ENCODE measurements at places on chromosomes 4 and X.

GRCh38 chrX:140710710-140711109 lies 1.2 kb downstream of the LINC00632 start:
- no peak for DNase-seq

GRCh38 chrX:134236626-134237614 lies at the start of gene CCDC160:
Gene CCDC160, plus strand, starts transcription at chrX:134237182. Its CDS starts 7,619 bp downstream, at chrX:134244801.
- no peak for DNase-seq

DNA sequence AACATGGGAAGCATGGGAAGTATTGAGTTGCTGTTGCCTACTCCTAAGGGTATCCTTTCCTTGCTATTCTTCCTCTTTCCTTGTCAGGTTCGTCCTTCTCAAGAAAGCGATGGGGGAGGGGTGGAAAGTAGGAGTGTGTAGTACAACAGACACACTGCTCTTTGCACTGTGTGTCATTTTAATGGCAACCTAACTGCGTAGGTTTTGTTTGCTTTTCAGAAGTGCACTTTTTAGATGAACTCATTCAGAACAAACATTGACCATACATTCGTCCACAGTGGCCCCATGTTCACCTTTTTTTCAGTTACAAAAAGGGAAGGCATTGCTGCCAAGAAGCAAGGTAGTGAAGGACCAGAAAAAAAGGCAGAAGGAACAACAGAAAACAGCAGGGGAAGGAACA lies 10.2 kb upstream of the YIPF6 start:
- DNase-seq, result no peak

DNA sequence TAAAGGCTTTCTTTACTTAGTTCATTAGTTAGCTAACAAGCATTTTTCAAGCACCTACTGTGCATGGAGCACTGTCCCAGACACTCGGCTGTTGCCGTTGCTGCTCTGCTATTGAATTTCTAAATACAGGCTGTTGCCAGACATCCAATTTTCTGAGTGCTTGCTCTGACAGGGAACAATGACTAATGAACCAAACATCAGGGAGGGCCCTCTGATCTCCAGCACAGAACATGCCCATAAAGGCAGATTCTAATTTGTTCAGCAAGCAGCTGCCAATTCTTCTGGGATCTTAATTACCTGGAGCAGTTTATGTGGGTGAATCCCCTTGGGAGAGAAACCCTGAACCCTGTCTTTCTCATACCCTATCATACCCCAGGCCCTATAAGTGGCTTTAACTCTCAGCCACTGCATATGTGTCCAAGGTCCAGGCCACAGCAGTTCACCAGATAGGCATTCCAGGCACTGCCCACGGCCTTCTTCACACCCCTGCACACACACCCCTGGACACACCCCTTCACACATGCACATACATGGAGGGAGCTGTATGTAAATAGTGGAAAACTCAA lies 27.9 kb downstream of the TSC22D3 start:
- no peak for DNase-seq

DNA sequence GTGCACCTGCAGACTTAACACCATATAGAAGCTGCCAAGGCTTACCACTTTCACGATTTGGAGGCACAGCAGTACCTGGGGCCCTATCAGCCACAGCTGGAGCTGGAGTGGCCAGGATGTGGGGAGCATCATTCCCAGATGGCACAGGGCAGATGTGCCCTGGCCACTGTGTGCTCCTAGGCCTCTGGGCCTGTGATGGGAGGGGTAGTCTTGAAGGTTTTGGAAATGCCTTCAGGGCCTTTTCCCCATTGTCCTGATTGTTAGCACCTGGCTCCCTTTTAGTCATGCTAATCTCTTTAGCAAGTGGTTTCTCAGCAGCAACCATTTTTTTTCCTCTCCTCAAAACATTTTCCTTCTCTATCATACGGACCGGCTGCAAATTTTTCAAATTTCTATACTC lies 490.2 kb downstream of the RAB28 start:
- DNase-seq, result no peak

- no peak for DNase-seq
Observed at GRCh38 chr4:87073199-87074120, 138.6 kb downstream of the AFF1 start.

DNA sequence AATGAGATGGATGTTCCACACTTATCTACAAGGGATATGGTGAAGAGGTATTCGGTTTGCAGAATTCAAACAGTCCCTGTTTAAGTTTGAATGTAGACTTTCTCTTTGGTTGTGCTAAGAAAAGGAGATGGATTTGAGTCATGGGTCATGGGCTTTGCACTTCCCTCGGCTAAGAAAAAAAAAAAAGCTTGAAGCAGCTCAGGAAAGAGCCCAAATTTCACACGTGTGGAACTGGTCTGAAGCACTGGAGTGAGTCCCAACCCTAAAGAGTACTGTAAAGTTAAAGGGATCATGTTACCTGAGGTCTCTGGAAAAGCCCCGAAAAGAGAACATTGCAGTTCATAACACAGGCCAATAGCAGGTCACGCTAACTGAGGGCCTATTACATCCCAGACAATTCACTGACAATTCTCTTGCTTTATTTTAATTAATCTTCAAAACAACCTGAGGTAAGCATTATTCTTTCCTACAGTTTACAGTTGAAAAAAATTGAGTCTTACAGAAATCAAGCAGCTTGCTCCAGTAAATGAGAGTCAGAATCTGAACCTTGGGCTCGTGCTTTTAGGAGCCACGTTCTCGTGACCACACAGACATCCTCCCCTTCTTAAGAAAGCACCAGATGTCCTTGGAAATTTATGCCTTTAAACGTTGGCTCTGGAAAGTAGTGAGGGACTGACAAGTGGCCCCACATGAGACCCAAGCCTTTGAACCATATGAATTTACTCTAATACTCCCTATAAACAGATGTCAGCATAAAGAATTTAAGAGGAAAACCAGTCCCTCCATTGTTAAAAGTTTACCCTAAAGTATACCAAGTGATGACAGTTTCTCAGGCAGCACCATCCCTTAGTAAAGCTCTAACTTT lies 89.3 kb downstream of the MAD2L1 start:
- no peak for DNase-seq

- no peak for DNase-seq
Observed at GRCh38 chrX:130351567-130351966, 11.8 kb downstream of the SLC25A14 start.

DNA sequence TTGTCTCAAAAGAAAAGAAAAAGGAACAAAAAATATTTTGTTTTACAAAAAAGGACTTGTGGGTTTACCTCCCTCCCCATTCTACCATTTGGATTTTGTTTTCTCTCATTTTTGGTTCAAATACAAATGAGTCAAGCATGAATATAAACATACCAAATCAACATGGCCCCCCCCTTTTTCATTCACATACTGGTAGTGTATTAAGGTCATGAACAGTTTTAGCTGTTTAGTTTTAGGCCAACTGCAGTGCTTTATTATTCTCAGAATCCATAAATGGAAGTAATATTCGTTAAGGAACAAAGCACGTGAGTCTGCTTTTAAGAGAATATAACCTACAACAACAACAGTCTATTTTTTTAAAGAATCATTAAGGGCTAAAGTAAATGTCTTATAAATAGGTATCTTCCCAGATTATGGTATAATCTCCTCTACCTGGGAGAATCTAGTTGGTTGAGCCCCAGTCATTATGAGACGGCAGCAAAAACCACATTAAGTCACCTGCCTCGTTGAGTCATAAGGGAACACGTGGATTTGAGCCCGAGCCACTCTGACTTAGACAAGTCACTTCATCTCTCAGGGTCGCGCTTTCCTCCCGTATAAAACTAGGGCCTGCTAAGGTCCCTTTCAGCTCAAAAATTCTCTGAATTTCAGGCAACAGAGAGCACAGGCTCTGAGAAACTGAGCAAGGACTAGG lies 26.7 kb downstream of the BCLAF3 start:
- DNase-seq, result no peak

GRCh38 chr4:87886083-87886482 lies 53.3 kb downstream of the MEPE start:
- DNase-seq, result no peak

DNA sequence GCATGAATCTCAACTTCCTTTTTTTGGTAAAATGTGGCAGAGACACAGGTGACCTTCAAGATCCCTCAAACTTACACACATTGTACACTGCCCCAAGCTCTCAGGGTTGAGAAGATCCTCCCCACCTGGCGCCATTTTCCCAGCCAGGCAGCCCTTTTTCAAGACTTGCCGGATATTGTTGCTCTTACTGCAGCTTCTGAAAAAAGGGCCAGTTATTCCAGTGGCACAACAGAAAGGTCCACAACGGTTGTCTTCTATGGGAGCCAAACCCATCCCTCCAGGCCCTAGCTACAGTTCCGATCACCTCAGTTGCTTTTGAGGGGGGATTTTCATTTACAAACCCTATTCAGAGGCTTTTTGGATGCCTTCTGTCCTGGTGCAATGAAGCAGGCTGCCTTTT lies 101.1 kb downstream of the CHIC2 start:
- no peak for DNase-seq

GRCh38 chrX:2360731-2361130 lies 140.0 kb downstream of the DHRSX start:
- no peak for DNase-seq

DNA sequence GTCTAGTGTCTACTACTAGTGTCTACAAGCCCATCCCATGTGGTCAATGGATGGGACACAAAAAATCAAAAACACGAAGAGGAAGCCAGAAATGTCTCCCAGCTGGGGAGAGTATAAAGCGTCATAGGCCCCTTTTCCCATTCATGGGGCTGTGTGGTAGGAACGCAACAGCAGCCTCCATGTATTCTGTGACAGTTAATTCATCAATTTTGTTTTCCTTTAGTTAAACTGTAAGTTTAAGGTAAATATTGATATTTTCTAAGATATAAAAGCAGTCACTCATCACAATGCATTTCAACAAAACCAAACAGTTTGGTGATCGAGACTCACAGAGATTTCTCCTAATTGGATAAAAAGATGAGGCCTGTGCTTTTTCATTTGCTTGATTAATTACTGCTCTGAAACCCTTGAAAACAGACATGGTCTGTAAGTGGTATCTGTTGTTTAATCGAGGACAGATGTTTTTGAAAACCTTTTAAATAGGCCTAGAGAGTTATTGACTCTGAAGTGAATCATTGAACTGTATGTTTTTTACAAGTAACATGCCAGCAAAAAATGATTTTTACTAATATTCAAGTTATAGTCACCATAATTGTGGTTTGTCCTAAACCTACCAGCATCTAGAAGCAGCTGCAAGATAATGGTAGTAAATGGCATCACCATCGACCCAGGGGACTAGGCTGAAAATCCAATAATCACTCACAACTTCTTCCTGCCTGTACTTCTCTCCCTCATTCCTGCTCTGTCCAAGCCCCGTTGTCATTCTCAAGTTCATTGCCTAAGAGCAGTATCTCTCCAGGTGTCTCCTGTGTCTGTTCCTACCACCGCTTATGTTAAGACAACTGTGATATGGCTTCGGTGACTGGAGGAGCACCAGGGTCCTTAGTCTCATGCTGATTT lies 87.7 kb upstream of the SHISA3 start:
- no peak for DNase-seq

DNA sequence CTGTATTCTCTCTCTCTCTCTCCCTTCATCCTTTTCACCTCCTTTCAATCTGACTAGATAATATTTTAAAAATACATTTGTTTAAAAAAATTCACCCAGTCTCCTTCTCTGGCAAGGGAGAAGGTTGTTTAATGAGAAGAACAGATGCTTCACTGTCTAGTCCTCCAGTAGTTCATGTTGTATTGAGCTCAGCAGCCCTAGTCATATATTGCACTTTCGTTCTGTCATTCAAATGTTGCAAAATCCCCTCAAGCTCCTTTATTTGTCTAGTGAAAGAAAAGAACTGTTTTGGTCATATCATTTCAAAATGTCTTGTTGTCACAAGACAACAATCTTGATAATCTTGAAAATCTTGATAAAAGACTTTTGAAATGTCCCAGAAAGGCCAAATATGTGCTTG lies 248.0 kb downstream of the GALNTL6 start:
- no peak for DNase-seq

DNA sequence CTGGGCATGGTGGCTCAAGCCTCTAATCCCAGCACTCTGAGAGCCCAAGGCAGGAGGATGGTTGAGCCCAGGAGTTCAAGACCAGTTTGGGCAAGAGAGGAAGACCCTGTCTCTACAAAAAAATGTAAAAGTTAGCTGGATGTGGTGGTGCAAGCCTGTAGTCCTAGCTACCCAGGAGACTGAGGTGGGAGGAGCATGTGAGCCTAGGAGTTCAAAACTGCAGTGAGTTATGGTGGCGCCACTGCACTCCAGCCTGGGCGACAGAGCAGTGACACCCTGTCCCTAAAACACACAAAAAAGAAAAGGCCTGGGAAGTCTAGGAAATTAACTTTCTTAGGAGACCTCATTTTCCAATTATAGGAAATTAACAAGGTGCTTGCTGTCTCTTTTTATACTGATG lies 76.8 kb downstream of the JAKMIP1 start:
- no peak for DNase-seq

GRCh38 chr4:88732714-88733368 lies 35.2 kb upstream of the NAP1L5 start:
- DNase-seq, result no peak

DNA sequence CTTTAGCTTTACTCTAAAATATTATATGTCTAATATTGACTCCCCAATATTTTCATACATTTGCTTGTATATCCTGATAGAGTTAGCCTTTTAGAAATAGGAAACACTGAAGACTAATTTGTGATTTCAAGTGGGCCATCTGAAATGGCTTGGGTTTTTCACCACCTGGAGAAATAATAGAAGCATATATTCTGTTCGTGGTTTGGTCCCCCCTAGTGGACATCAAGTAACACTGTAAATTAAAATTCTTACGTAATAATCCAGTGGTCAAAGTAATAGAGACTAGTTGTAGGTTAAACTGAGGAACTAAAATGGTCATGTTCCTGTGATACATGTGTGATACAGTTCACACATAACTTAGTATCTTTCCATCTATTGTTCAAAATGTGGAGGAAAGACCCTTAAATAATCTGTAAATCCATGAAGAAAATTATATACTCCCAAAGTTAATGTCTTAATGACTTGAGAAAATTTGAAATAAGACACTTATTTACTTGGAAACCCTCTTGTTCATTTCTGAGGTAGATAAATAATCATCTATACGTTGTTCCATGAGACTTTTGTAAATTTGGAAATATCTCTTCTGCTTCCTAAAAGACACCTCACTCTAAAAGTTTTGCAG lies 79.8 kb upstream of the SMARCAD1 start:
- no peak for DNase-seq

DNA sequence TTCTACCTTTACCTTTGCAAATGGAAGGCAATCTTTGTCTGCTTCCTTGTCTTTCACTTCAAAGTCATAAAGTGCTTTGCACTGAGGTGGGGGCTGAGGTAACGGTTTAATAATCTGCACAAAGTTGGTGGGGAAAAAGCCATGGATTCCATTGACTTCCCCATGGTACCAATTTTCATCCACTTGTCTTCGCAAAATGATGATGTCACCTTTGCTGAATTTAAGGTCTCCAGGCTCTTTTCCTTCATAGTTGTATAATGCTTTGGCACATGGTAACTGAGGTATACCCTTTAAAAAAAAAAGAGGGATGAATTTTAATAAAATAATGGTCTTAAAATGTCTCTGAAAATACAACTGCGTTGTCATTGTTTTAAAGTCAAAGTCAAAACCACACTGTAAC lies 114.4 kb downstream of the SH3RF1 start:
- DNase-seq, result no peak

- no peak for DNase-seq
Observed at GRCh38 chr4:184616633-184617551, 32.4 kb downstream of the CASP3 start.
